ENCODE measurements at places on chromosomes 3 and 15.

DNA sequence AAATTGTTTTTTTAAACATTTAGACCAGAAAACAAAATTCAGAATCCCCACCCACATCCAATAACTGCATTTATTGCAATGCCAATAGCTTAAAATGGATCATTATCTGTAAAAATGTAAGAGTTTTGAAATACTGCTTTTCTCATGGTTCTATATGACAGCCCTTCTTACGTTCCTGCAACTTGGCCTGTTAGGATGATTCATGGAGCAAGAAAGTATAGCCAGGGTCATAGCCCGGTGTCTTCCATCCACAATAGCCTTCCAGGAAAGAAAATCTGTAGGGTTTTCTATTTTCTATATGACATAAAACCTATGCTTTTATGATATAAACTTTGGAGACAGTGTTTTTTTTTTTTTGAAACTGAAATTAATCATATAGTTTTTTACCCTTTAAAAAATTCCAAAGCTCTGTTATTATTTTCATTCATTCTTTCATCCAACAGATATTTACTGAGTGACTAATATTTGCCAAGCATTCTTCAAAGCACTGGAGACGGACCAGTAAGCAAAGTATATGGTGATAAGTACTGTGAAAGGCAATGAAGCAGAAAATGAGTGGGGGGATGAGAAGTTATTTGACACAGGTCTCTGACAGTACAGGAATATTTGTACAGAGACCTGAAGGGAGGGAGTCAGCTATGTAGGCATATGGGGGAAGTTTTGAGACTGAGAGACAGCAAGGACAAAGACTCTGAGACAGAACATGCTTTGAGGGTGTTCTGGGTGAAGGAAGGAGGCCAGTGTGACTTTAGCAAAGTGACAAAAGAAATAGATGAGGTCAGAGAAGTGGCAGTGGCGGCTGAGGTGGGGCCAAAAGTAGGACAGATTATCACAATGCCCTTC is 29.0 kb upstream of the SLC2A2 start:
- DNase-seq: no peak

DNA sequence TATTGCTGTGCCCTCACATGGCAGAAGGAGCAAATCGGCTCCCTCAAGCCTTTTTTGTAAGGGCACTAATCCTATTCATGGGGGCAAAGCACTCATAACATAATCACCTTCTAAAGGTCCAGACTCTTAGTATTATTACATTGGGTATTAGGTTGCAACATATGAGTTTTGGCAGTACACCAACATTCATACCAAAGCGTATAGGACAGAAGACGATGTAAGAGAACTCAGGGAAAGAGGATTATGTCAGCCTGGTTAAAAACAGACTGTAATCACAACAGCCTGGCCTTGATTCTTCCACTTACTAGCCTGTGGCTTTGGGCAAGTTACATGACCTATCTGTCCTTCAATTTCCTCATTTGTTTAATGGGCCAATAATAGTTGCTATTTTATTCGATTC is 828.5 kb upstream of the NECTIN3 start:
- DNase-seq: no peak

- no peak for DNase-seq
These were observed 2.7 kb downstream of the CERS3 start for GRCh38 chr15:100526027-100526481.

DNA sequence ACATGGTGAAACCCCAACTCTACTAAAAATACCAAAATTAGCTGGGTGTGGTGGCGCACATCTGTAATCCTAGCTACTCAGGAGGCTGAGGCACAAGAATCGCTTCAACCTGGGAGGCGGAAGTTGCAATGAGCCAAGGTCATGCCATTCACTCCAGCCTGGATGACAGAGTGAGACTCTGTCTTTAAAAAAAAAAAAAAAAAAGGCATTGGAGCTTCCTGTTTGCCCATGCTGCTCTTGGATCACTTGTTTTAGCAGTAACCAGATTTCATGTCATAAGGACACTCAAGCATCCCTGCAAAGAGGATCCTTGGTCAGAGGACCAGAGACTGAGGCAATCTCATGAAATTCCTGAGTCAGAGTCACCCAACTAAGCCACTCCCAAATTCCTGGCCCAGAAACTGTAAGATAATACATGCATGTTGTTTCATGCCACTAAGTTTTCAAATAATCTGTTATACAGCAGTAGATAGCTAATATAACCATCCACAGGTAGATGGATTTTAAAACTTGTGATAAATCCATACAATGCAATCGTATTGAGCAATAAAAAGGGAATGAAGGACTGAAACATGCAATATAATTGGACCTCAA is 82.0 kb upstream of the XXYLT1 start:
- DNase-seq: no peak

DNA sequence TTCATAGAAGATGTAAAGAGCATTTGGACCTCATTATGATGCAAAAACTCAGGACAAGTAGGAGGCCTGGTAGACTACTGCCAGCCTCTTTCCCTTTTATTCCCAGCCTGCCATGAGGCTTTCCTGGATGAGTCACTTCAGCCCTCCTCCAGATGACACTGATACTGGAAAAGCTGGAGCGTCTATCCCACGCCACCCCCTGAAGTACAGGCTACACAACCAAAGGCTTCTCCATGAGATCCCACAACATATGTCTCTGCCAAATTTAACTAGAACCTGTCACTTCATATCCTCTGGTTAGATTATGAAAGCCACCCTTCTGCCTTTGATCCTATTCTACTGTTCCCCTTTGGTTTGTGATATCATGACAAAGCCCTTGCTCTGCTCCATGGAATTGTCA is 56.1 kb upstream of the CPNE4 start:
- DNase-seq: no peak

- no peak for DNase-seq
These were observed 68.8 kb downstream of the NMNAT3 start for GRCh38 chr3:139608924-139609323.

GRCh38 chr15:88428805-88429605 is 38.2 kb downstream of the MRPL46 start:
- no peak for DNase-seq

DNA sequence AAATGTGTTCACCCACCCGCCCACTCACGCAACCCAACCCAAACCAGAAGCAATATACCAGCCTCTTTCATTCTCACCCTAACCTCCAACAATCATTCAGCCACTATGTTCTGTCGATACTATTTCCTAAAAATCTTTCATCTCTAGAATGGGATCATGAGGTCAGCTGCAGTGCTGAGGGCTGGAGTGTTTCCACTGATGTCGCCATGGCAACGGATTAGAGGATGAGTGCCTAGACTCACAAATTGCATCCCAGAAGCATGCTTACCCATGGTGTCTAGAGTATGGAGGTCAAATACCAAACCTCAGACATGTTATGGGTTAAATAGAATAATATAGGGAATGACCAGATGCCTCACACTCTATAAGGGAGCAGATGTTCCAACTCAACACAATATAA is 138.5 kb downstream of the GABRB3 start:
- DNase-seq: peak; percentile 75
